Liver (tissue), 10 donors: ENCODE measurements at places on chromosomes 1 and 21. TPM values are rescaled to one million over a fixed set of nuclear protein-coding genes. Genes with fewer than 3 reads are reported as not detected.

Gene OR14K1
- not detected for total RNA-seq

DNA sequence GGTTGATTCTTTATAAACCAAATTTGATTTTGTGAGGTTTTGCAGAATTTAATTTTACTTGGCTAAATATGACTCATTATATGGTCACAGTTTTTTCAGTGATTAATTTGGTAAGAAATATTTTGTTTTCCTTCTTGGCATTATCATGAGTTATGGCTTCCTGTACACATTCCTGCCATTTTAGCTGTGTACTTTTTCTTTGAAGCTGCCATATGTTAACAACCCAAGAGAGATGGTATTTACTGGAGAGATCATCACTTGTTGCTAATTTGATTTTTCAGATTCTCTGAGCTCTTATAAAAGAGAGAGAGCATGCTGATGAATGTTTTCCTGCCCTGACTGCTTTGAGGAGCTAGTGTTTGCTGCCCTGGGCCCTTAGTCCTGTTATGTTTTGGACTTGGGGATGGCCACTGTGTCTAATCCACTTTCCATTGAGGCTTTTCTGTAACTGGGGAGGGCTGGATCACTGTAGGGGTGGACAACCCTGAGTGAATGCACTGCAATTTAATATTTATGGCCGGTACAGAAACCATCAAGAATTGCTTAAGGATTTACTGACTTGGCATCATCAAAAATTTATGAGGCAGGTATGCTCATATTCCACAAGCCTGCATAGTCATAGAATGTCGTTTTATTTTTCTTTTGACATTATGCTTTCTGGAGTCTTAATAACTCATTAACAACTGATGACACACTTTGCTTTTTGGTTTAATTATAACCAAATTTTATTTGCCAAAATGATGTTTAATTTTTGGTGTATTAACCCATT lies 200.9 kb downstream of the DISC1 start:
- no peak for DNase-seq

- DNase-seq, result no peak
Observed at GRCh38 chr1:108865316-108865910, 8.5 kb upstream of the AKNAD1 start.

DNA sequence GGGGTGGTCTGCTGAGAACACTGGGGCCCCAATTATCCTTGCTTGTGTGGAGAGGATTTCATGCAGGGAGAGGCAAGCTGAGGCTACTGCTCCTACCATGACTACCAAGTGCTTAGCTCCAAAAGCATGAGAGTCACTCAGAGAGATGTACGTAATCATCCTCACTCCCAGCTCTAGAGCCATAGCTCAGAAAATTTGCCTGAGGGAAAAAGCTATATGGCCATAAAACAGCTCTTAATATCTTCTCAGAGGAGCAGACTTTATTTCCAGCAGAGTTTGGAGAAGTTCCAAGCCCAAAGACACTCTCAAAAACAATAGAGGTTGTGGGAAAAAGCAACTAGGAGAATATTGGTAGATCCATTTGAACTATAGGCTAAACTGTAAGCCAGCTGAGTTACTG lies 106.4 kb upstream of the PBX1 start:
- no peak for DNase-seq

DNA sequence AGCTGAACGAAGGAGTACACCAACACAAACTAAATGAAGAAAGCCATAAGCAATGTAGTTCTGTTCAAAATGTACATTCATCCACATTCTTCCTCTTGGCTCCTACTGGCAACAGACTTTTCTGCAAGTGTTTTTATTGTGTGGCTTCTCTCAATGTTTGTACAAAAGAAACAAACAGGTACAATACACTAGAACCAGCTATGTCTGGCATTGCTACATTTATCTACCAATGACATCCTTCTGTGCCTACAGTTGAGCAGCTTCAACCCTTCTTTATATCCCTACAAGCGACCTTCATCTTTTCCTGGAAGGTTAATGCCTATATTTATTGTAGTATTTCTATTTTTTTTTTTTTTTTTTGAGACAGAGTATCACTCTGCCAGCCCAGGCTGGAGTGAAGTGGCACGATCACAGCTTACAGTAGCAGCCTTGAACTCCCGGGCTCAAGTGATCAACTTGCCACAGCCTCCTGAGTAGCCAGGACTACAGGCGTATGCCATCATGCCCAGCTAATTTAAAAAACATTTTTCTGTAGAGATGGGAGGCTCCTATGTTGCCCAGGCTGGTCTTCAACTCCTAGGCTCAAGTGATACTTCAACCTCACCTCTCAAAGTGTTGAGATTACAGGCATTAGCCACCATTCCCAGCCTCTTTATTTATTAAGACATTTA lies 89.3 kb downstream of the ASH1L start:
- DNase-seq, result no peak
